ENCODE measurements at places on chromosomes 11 and 22.

GRCh38 chr11:65419772-65420481, 2.7 kb upstream of the NEAT1 start:
- peak; percentile 90 for DNase-seq

- DNase-seq = no peak
These were observed 1.3 kb upstream of the RAG1 start for GRCh38 chr11:36566407-36567053.

- no peak for DNase-seq
These were observed 213.1 kb downstream of the INSC start for GRCh38 chr11:15327786-15328231.

- DNase-seq = no peak
These were observed 25.2 kb upstream of the PTPRJ start for GRCh38 chr11:47955061-47955755.

DNA sequence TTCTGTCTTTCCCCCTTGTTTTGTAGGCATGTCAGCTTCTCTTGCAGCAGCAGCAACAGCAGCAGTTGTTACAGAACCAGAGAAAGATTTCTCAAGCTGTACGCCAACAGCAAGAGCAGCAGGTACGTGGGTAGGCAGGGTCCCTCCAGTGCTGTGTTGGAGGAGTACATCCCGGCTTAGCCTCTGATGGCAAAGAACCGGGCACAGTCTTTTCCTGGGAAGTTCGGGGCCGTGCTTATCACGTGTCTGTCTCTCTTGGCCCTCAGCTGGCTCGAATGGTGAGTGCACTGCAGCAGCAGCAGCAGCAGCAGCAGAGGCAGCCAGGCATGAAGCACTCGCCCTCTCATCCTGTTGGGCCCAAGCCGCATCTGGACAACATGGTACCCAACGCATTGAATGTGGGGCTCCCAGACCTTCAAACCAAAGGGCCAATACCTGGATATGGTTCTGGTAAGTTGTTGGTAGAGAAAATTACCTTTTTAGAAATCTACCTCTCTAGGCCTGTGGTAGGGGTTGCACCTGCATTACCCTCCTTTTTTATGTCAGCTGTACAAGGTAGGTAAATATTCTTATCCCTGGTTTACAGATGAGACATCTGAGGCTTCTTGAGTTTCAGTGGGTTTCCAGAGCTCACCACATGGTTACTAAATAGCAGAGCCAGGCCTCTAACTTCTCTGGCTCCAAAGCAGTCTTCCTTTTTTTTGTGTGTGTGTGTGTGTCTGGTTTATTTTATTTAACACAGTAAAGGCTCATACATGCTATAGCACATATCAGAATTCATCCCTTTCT, 45.2 kb upstream of the ADSL start:
- no peak for DNase-seq

GRCh38 chr11:110989428-110990133, 255.9 kb upstream of the POU2AF2 start:
- DNase-seq = no peak

- DNase-seq = no peak
These were observed 65.6 kb downstream of the INSC start for GRCh38 chr11:15180212-15180792.

DNA sequence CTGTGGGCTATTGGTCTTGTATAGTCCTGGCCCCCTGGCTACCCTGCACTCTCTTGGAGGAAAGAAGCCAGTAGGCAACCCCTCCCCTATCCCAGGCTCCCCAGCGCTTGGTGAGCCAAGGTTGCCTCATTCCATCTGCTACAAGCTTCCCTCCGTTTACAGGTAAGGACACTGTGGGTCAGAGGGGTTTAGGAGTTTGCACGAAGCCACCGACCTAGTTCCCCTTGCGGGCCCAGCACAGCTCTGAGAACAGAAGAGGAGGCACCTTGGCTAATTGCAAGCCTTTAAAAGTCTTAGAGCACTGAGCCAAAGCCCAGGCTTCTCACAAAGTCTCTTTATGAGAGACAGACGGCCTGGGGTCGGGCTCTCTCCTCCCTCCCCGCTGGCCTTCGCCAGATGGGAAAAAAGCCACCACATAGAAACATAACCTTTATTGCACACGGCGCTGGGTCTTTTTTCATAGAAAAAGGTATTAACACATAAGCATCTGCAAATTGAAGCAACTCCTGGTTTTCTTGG, 99.8 kb downstream of the CEP164 start:
- DNase-seq = no peak

DNA sequence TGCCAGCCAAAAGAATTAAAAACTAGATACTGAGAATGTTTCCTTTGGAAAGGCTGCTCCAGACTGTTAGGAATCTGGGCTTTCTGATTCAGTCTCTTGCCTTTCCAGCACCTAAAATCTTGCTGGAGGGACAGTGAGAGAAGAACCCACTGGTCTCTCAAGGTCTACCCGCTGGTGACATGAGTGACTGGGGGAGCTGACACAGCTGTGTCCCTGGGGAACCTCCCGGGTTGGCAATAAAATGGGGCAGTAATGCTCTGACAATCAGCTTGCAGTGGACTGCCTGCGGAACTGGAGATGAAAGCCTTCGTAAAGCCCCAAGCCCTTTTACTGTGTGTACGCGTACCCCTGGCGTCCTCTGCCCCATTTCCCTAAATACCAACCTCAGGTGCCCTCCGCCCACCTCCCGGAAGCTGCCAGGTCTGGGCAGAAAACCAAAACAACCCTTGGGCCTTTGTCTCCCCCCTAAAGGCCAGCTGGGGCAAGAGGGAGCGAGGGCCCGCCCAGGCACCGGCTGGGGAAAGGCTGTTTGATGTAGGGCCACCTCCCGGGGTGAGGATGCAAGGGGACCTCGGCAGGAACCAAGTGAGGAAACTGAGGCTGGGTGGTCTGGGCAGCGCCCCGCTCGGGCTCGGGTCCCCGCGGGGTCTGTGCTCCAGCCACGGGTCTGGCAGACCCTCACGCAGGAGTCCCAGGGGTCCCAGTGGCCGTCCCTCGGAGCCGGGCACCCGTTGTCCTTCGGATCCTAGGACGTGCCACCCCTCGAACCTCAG, 741 bp downstream of the CARS1 start:
- no peak for DNase-seq
